ENCODE measurements at places on chromosomes 3 and 15.

GRCh38 chr15:63991706-63992105 is 54.6 kb downstream of the DAPK2 start:
- no peak for DNase-seq

GRCh38 chr3:133761605-133762484 is 15.7 kb downstream of the TF start:
- DNase-seq, result no peak

DNA sequence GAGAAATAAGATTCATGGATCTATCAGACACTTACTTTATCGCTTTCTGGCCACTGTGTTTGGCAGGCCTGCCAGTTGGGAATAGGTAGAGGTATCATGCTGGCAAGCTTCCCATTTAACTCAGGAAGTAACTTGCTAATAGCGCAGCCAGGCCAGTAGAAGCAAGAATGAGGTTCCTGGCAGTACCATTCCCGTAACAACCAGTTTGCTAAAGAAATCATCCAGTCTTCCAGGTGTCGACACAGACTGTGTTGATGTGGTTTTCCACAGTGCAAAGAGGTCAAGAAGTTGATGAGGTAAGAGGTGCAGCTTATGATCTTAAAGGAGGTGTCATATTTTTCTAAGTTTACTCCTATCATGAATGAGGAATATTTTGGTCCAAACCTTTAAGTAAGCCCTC is 46.2 kb downstream of the DPH6 start:
- no peak for DNase-seq

DNA sequence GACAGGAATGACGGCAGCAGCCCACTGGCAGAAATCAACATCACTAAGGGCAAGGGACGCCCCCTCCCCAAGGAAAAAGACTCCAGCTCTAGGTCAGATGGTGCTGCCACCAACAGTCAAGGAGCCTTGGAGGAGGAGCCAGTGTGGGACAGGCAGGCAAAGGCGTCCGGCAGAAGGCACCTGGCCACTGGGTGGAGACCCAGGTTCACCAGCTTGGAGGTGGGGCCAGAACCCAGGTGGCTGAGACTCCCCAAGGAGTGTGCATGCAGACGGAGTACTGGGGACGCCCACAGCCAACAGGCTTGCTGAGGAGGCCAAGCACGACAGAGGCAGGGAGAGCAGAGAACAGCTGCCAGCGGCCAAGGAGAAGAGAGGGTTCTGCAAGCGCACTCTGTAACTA is 35.2 kb downstream of the PTPN23 start:
- no peak for DNase-seq

GRCh38 chr3:8154617-8155016 is 347.0 kb upstream of the LMCD1 start:
- DNase-seq, result no peak

- no peak for DNase-seq
Observed at GRCh38 chr3:130968221-130968620, 58.4 kb downstream of the ASTE1 start.

DNA sequence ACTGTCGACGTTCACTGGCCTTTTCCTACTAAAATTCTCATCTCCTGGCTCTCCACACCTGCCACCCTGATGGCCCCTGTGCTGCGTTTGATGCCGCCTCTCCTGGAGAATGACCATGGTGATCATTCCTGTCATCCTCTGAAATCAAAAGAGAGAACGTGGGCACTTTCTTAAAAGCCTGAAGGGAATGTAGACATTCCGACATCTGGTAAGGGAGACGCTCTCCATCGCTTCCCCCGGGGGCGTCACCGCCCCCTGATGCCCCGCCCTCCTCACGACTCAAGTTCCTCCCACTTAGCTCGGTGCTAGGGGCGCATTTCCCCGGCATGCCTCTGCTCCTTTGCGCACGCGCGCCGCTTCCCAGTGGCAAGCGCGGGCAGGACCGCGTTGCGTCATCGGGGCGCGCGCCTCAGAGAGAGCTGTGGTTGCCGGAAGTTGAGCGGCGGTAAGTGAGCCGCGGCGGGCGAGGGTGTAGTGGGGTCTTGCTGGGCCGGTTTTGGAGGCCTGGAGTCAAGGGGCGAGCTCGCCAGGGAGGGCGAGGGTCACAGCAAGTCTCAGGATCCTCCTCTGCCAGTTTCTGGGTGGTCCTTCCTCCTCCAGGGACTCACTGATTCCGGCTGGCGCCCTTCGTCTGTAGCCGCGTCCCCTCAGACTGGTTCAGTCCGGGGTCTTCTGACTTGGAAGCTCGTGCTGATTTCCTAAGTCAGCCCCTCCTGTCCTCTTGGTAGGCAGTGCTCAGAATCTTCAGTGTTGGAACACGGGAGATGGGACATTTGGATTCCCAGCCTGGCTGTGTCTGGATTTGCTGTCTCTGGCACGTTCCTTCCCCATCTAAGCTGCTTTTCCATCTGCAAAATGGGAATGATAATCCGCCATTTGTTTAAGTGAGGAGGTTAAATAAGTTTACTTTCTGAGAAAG is at the start of gene ATG7:
Gene ATG7 (plus strand): TSS at position 412 of the 919 bp plus-strand sequence. CDS start 26,299 bp downstream, outside the sequence.
- peak; percentile 91 for DNase-seq

GRCh38 chr3:41117398-41117870 is 81.9 kb upstream of the CTNNB1 start:
- DNase-seq, result peak; percentile 34

- DNase-seq, result no peak
Observed at GRCh38 chr3:38528457-38528856, 32.3 kb downstream of the EXOG start.

GRCh38 chr3:27677565-27677964 is 44.6 kb downstream of the EOMES start:
- DNase-seq, result no peak

- DNase-seq, result no peak
Observed at GRCh38 chr3:153410517-153410916, 248.5 kb downstream of the RAP2B start.

- DNase-seq, result no peak
Observed at GRCh38 chr3:31636049-31636448, 103.3 kb downstream of the STT3B start.

GRCh38 chr3:149273096-149273751 is 51.6 kb upstream of the CP start:
- DNase-seq, result no peak

DNA sequence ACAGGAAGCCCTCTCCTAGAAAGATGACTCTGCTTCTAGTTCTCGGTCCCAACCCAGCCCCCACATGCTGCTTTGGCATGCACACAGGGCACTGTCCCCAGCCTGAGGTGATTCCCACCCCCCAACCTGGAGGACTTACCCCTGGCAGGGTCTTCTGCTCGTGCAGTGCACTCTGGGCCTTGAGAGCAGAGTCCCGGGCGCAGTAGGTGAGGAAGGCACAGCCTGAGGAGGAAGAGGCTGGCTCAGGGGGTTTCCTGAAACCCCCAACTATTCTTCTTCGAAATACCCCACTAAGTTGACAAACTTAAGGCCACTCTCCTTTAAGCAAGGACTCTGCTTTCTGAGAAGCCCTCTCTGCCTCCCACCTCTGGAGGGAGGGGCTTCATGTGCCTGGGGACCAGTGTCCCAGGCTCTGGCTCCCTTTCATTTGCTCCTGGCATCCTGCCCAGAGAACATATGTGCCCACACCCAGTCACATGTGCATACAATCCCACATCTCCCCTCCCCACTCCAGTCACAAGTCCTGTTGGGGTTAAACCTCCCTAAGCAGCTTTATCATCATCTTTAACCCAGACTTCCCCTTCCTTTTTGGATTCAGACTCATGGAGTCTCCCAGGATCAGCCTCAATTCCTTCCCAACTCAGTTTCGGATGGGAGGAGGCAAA is 4.1 kb downstream of the CELF6 start:
- DNase-seq, result no peak

DNA sequence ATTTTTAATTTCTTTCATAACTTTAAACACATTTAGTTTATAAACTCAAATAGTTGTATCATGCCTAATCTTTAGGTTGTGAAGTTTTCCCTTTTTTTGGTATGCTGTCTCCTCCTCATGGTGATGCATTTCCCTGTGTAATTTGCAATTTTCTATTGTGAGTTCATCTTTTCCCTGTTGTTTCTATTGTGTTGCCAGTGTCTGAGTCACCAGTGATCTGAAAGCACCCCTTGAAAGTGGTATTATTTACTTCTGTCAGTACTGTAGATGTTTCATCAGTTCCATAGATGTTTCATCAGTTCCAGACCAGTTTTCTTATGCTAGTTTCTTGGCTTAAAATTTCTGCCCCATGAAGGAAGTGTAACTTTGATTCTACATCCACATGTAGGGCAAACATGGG is 80.6 kb downstream of the OXSM start:
- DNase-seq, result no peak

- peak; percentile 40 for DNase-seq
Observed at GRCh38 chr3:36876181-36876936, 68.5 kb downstream of the TRANK1 start.

DNA sequence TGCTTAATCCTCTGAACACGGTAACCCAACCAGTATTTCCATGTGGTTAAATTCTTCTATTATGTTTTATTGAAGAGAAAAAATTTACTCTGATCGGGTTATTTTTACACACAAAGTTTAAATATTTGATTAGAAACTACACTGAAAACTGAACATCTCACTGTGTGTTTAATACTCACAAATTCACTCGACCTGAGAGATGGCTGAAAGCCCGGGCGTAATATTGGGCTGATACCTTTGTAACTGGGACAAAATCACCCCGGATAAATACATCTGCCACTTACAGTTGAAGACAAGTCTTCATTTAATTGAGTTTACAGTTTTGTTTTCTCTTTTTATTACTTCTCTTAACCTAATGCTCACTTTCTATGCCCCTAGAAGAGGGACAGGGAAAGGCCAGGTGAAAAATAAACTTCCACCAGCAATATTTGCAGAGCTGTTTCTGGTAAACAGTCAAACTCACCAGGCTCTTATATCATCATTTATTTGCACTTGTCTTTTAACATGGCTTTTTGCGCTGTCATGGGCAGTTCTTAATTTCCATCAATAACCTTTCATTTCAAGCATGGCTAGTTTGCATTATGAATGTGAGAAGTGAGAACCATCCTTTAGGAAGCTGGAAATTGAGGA is 145.6 kb upstream of the TMCO5A start:
- no peak for DNase-seq

GRCh38 chr15:96553006-96553405 is 222.5 kb downstream of the NR2F2 start:
- no peak for DNase-seq

DNA sequence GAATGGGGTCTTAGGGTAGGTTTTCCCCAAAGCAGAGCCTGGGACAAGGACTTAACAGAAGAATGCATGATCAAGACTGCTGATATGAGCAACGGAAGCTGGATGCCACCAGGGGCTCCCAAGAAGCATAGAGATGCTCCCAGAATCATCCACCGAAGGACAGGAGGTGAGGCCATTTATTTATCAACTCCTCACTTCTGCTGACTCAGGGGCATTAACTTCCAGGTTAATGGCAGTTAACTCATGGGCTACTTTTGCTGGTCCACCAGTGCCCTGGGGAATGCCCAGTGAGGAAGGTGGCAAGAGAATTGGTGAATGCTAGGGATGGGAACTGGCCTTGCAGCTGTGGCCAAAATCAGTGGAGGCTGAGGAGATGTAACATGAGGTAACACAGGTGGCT is 27.8 kb downstream of the TAFA4 start:
- no peak for DNase-seq

GRCh38 chr15:98169551-98169950 is 209.0 kb downstream of the ARRDC4 start:
- DNase-seq, result no peak

DNA sequence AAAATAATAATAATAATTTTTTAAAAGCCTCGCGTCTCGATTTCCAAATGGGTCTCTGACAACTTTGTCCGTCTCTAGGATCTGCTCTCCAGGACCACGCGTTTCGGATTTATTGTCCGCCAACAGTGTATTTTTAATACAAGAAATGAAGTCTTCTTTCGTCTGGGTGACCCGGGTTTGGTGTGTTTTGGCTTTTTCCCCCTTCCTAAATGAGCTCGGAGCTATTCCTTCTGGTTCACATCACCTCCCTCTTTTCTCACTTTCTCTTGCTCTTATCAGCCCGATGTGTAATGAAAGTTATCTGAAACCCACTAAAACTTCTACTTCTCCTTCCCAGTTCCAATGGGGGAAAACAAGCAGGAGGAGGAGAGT is 516.7 kb downstream of the MECOM start:
- no peak for DNase-seq

DNA sequence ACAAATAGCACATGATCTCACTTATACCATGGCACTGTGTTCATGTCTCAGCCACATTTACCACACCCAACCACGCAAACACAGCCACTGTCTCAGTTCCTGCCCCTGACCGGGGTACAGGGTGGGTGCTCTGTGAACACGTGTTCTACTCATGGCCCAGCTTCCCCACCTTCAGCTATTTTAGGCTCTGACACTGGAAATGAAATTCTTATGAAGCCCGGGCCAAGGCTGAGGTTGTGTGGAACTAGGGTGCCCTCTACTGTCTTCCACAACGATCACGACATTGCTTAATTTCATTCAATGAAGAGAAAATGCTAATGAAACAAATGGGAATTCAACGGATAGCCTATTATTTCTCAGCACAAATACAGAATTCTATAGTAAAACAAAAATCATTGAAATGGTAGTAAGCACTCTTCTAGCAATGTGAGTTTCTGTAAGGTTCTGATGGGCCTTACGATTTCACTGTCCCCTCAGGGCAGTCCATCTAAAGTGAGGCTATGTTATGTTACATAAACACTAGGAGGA is 2.1 kb upstream of the GABRA5 start:
- no peak for DNase-seq

GRCh38 chr15:48667701-48668100 is 22.2 kb upstream of the FBN1 start:
- no peak for DNase-seq

DNA sequence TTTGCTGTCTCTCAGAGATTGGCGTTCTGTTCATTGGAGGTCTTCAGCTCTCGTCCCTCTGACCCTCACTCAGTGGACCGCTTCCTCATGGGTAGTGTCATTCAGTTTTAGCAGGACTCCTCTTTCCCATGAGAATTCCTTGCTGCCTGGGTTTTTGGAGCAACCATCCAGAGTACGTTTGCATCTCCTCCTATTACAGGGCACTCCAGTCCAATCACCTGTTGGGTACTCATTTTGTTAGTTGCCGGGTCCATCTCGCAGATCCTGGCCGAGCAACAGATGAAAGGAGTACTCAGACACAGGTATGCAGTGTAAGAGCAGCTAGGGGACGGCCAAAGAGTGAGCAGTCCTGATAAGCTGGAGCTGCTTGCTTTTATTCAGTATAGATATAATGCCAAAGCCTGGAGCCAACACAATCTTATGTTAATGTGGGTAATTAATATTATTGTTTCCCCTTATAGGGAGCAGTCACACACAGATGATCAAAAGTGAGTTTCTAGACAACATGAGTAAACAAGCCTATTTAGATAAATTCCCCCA is 49.6 kb downstream of the ISG20 start:
- no peak for DNase-seq

DNA sequence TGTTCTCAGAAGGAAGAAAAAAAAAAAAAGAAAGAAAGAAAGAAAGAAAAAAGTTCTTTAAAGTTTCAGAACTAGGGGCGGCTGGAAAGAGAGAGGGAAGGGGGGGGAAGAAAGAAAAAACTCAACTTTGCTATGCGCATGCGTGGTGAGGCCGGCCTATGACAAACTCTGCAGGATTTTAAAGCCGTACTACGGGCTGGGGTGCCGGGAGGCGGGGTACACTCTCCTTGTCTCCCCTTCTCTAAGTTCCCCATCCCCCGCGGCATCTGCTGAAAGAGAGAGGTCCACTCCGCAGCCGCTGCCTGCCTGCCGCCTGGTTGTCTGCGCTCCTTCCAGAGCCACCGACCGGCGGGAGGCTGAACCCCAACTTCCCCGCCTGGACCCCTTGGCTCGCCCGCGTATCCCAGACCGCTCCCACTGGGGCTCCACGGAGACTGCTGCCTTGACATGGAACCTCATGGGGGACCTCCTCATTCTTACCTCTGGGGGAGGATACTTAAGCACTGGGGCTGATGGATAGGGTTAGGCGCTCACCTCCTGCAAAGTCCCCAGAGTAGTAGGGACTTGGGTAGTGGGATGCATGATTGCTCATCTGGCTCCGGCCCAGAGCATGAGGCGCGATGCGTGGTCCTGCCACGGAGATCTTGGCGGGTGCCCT is 1.4 kb upstream of the WNT5A start:
- no peak for DNase-seq

Measured in GM12892 (cell line).